Glutamatergic neuron (in vitro differentiated cells): ENCODE measurements at places on chromosomes 6 and 20. TPM values are rescaled to one million over a fixed set of nuclear protein-coding genes. Genes with fewer than 3 reads are reported as not detected.

The BFSP1 gene
- total RNA-seq, result 0.69 TPM

The MRAP2 gene
- 5.1 TPM for total RNA-seq

The PDRG1 gene
- total RNA-seq, result 69.5 TPM

The HTR1B gene
- 4.2 TPM for total RNA-seq

The CHRNA4 gene
- total RNA-seq, result 165 TPM

The STX7 gene
- 62.7 TPM for total RNA-seq

The OR2B6 gene
- total RNA-seq, result not detected

The UBE2C gene
- total RNA-seq, result 33.0 TPM

The ADGRF1 gene
- not detected for total RNA-seq

The PLG gene
- not detected for total RNA-seq

The RPS18 gene
- total RNA-seq, result 1,024 TPM

The ACAT2 gene
- 228 TPM for total RNA-seq

The NQO2 gene
- 28.1 TPM for total RNA-seq

The NKAIN2 gene
- total RNA-seq, result 0.56 TPM

The TRIM31 gene
- total RNA-seq, result not detected

The BTNL2 gene
- total RNA-seq, result not detected

The ARHGAP18 gene
- total RNA-seq, result 7.9 TPM

The ZBTB46 gene
- 94.4 TPM for total RNA-seq

The WDR46 gene
- 48.3 TPM for total RNA-seq

The IRF4 gene
- total RNA-seq, result 0.37 TPM

The PCK1 gene
- not detected for total RNA-seq

The PKHD1 gene
- total RNA-seq, result 0.02 TPM

The BHLHE23 gene
- total RNA-seq, result 23.9 TPM

The EFCAB8 gene
- not detected for total RNA-seq

The MTRF1L gene
- 31.4 TPM for total RNA-seq

The ZNF292 gene
- total RNA-seq, result 89.9 TPM

The VGLL2 gene
- not detected for total RNA-seq

The TMEM242 gene
- total RNA-seq, result 19.7 TPM

The OPRL1 gene
- 2.9 TPM for total RNA-seq

The LPA gene
- total RNA-seq, result 1.9 TPM

The HLA-DQA1 gene
- total RNA-seq, result not detected

The AGER gene
- 13.2 TPM for total RNA-seq

The OPRM1 gene
- total RNA-seq, result not detected

The BEND6 gene
- 1.2 TPM for total RNA-seq

The C20orf144 gene
- total RNA-seq, result not detected

The MTCH1 gene
- total RNA-seq, result 179 TPM

The ADGRF5 gene
- total RNA-seq, result 0.37 TPM

The C6orf47 gene
- total RNA-seq, result 28.8 TPM

The HLA-DMB gene
- total RNA-seq, result not detected

The PREX1 gene
- total RNA-seq, result 235 TPM

The MDFI gene
- total RNA-seq, result 7.9 TPM

The RBM12 gene
- total RNA-seq, result 147 TPM

The DACT2 gene
- 0.22 TPM for total RNA-seq

The FAM209B gene
- not detected for total RNA-seq

The LY6G6C gene
- 1.8 TPM for total RNA-seq

The PLA2G7 gene
- 0.44 TPM for total RNA-seq

The PHIP gene
- 60.0 TPM for total RNA-seq

The UBR2 gene
- 32.3 TPM for total RNA-seq

The MARCKS gene
- 442 TPM for total RNA-seq

The ULBP2 gene
- 5.4 TPM for total RNA-seq

The ANKRD66 gene
- total RNA-seq, result not detected

The VWA7 gene
- total RNA-seq, result 3.2 TPM

The LY6G6F gene
- total RNA-seq, result not detected

The TRMT11 gene
- total RNA-seq, result 27.7 TPM

The CST1 gene
- total RNA-seq, result not detected

The TPX2 gene
- total RNA-seq, result 44.7 TPM

The CD93 gene
- total RNA-seq, result not detected

The DEFB118 gene
- not detected for total RNA-seq

The IP6K3 gene
- 2.7 TPM for total RNA-seq

The MCHR2 gene
- not detected for total RNA-seq
